Caco-2 (cell line): ENCODE measurements at places on chromosomes 7 and 10. TPM values are rescaled to one million over a fixed set of nuclear protein-coding genes. Genes with fewer than 3 reads are reported as not detected.

DNA sequence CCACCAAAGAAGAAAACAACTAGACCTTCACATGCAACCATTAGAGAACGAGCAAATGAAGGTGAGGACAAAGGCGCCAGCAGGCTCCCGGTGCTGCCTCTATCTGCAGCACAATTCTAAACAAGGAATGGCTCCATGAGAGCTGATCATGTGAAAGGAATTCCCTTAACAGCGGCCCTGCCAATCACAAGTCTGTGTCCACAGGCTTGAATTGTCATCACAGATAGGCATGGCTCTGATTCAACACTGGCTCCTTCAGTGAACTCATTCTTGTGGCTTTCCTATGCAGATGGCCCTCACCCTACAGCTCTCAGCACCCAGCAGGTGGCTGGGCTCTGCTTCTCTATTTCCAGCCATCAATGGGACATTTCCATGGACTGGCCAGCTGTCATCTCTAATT, 36.2 kb downstream of the LAMB1 start:
- DNase-seq, result peak; percentile 61

DNAJC1 gene
- total RNA-seq, result 50.7 and 54.2 TPM in 2 replicates

GRCh38 chr10:103837370-103838069, 17.9 kb downstream of the SH3PXD2A start:
- DNase-seq, result no peak

EEF1AKMT2 gene
- total RNA-seq, result 28.1 and 29.9 TPM in 2 replicates

DNA sequence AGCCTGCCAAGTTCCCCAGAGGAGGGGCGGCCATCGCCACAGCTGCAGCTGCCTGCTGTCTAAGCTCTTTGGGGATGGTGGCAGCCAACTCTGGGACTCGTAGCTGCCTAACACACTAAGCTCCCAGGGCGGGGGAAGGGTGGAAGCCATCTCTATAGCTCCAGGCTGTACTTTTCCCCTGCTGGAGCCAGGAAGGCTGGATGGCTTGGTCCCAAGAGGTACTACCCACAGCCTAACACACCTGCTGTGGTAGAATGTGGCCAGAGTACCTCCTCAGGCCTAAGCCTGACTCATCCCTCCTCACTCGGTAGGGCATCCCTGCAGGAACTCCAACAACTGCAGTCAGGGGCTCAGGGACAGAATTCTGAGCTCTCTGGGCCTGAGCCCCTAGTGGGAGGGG, 151.7 kb upstream of the TAC1 start:
- no peak for DNase-seq

DNA sequence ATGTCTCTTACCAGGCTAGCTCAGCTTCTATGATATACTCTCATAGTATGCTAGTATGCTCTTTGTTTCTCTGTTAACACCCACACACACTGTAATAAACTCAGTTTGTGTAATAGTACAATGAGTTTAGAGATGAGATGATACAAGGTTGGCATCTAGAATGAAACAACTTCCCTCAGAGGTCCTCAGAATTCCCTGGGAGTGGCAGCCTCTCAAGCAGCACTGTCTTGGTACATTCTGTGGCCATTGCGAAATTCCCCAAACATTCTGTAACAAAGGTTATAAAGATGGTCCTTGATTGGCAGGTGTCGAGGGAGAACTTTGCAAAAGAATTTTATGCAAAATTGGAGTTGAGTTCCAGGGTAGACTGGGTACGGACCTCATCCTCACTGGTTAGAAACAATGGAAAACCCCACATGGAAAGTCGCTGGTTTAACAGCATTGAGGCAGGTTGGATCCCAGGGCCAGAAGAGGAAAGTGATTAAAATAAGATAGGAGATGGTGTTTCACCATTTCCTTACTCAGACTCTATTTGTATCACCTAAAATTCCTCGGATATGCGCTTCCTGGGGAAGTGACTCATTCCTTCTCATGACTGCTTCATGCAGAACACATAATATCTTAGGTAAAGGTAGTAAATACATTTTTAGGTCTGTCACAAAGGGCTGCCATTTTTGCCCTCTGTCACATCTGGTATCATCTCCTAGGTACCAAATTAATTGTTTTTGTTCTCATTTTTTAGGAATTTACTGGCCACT, 657.8 kb downstream of the SORCS1 start:
- no peak for DNase-seq

DNA sequence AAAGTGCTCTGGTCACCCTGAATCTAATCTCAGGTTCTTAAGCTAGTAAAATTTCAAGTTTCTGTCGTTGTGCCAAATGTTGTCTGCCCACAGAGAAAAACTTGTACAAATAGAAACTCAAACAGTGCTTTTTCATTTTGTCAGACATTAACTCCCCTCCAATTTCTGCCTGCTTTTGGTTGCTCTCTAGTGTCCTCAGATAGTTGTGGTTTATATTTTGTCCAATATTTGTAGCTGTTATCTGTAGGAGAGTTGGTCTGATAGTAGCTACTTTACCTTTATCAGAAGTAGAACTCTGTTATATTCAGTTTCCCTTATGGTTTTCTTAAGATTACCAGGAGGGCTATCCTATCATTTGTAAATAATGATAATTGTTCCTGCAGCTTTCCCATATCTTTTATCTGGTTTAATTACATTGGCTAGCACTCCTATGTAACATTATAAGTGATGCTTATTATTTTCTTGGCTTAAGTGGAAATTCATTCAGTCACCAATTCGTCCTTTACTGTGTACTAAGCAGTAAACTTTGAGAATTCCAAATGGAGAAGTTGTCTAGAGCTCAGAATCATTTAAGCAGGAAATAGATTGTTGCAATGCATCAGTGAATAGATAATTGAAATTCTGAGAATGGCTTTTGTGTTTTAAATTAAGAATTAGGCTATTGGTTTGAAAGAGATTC, 91.0 kb downstream of the ANKIB1 start:
- no peak for DNase-seq

LBX1 gene
- not detected in 2 replicates for total RNA-seq

CYP51A1 gene
- total RNA-seq, result 151 and 153 TPM in 2 replicates

- no peak for DNase-seq
Observed at GRCh38 chr10:70840836-70841235, 25.1 kb downstream of the SGPL1 start.

HOGA1 gene
- 0.50 and 0.67 TPM in 2 replicates for total RNA-seq

DNA sequence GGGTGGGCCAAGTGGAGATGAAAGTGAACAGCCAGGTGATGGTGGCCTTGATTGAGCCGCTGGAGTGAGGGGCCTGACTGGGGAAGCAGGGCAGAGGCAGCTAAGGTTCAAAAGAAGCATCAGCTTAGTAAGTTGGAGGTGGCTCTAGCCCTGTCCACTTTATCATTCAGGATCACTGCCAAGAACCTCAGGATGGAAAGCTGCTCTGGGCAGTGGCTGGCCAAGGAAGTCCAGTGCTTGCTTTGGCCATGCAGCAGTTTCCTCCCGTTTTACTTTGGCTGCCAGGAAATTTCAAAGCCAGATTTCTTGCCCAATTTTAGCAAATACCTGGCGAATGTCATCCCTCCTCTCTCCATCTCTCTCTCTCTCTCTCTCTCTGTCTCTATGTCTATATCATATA, 384.9 kb downstream of the PLXNA4 start:
- no peak for DNase-seq

DNA sequence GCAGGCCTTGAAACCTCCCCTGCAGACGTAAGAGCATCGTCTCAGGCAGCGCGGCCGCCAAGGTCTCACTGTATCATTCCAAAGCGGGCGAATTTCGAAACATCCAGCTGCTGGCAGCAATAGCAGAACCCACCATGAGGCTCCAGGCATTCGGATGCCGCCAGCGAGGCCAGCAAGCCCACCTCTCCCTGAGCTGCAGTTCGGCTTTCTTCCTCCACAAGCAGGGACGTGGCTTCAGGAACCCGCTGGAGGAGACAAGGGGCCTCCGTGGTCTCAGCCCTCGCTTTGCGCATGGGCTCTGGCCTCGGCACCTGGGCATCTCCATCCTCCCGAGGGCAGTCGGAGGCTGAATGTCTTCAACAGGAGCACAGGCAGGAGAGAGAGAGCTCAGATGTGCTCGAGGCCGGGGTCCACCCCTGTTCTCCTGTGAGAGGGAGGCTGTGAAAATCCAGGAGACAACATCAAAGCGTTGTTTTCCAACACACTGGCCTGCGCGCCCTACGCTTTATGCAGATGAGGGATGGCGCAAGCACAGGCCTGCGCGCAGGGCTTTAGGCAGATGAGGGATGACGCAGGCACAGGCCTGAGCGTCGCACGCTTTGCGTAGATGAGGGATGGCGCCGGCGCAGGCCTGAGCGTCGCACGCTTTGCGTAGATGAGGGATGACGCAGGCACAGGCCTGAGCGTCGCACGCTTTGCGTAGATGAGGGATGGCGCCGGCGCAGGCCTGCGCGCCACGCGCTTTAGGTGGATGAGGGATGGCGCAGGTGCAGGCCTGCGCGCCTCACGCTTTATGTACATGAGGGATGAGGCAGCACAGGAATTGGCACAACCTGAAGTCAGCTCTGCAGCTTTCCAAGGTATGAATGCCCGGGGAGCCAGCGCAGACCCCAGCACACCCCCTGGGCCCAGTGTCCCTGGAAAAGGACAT, 103.2 kb downstream of the WDR37 start:
- DNase-seq, result no peak

NYAP1 gene
- total RNA-seq, result 1.3 and 1.7 TPM in 2 replicates

- no peak for DNase-seq
Observed at GRCh38 chr10:35412003-35412723, 75.9 kb downstream of the CCNY start.

ITIH5 gene
- total RNA-seq, result 0.18 and 0.51 TPM in 2 replicates
